Ecto neural progenitor cell (in vitro differentiated cells): ENCODE measurements at places on chromosomes 6 and 20.

DNA sequence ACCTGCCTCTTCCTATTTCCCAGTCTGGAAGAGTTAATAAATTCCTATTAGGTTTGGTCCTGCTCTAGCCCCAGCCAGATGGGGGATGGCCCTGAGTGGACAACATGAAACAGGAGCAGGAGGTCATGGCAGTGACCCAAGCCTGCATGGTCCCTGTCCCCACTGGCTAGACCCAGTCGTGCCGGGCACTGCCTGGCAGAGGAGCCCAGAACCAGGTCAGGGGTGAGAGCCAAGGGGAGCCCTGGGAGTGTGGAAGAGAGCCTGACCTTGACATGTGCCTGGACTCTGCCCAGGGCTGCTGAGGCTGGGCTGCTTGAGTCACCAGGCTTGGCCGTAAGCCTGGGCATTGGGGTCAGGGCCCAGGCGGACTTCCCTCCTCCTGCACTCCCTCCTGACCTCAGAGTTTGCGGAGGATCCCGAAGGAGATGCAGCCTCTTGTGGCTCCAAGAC is 3.6 kb downstream of the AVP start:
- DNase-seq: no peak

DNA sequence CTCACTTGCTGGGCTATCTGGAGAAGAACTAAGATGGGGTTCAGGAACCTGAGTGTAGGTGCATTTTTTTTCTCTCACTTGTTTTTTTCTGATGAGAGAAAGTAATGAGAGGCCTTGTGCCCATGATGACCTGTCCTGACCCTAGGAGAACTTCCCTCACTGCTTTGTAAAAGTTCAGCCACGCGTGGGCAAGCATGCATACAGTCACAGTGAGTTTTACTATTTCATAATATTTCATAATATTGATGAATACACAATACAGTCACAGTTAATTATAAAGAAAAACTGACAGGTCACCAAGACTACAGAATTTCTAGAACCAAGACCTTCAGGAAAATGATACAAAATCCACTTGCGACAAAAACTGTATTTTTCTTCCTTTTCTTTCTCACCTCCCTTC is 111.8 kb downstream of the MAP7 start:
- DNase-seq: no peak

GRCh38 chr6:106527979-106528378 is 101.3 kb downstream of the RTN4IP1 start:
- no peak for DNase-seq

- DNase-seq: no peak
Observed at GRCh38 chr20:32231847-32232246, 24.2 kb downstream of the POFUT1 start.

DNA sequence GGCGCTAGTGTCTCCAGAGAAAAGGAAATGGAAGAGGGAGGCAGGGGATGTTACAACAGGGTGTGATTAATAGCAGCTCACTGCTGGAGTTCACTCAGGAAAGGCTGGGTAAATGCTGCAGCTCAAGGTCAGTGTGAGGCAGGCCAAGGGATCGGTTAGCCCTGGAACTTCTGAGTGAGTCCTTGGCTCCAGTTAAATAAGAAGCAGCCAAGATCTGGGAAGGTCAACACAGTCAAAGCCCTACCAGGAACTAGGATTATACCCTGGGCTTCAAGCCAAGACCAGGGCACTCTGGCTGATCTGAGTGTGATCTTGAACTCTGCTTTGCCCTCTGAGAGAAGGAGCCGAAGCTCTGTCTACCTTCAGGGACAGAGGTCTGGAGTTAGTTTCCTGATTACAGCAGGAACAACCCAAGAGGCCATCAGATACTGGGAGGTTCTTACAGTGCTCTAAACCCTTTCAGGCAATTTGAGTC is 44.3 kb downstream of the TPD52L1 start:
- no peak for DNase-seq

GRCh38 chr6:21753241-21754108 is 159.9 kb downstream of the SOX4 start:
- no peak for DNase-seq

GRCh38 chr6:27267857-27268434 is 20.4 kb downstream of the PRSS16 start:
- no peak for DNase-seq

DNA sequence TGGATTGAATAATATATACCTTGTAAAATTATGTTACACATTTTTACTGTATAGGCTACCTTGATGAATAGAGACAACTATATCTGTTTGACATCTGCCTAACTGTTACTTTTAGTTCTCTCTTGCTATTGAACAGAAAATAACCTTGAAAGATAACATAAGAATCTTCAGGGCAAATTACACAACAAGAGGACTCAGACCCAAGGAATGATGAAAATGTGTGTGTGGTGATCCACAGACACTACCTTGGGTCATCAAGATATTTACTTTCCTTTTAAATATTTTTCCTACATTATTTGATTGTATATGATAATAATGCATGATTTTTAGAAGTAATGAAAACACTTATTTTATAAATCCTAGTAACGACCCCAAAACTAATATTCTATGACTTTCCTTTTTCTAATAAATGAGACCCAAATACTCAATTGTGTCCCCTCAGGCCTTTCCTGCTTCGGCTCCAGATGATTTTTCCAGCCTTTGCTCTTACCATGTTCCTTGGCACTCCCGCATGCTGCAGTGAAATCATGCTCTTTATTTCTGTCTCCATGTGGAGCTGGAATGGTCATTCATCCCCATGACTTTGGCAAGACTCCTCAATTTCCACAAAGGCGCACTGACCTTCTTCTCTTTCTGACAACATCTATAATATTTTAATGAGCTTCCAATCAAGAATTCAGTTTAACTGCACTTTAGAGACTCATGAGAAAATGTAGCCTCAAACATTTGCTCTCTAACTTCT is 187.6 kb downstream of the EPM2A start:
- no peak for DNase-seq

DNA sequence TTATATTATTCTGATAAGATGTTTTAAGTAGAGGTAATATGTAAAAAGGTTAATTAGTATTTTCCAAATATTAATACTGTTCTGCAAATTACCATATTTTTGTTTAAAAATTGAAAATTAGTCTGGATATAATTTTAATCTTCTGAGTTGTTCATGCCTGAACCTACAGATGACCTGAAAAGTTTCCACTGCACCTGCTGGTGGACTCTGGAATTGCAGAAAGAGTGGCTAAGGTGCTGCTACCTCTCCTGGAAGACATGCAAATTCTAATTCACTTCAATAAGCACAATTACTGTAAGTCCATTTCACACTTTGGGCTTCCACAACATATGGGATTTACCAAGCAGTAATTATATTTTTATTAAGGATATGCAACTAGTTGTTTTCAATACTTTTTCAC is 77.7 kb upstream of the OLIG3 start:
- DNase-seq: peak; percentile 53

GRCh38 chr20:10476319-10476724 is 41.2 kb downstream of the SLX4IP start:
- no peak for DNase-seq

- no peak for DNase-seq
Observed at GRCh38 chr20:3890398-3890751, 1.2 kb downstream of the PANK2 start.

GRCh38 chr20:2066461-2067122 is 35.0 kb upstream of the STK35 start:
- DNase-seq: no peak

DNA sequence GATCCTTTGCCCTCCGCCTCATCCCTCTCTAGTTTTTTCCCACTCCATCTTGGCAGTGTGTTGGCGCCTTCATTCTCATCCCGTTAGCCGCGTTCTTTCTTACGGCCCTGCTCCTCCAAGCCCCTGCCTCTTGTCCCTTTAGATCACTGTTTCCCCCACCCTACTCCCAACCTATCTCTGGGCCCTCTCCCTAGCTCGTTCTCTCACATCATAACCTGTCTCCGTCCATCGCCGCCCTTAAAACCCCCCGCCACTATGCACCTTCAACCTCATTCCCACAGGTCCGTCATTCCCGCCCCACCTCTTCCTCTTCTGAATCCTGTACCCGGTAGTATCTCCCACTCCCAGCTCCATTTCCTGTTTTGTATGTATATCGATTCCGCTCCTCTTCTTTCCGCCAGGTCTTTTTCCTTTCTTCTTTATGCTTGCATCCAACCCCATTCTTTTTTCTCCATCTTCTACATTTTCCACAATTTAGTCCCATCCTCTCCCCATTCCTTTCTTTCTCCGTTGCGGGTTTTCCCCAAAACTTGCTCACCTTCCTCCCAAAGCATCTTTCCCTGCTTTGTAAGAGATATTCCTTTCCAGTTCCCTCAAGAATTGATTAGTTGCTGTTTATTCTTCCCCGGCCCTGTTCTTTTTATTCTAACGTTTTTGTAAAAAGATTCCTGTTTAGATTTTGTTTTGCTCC is 671 bp downstream of the EFHC1 start:
- peak; percentile 56 for DNase-seq

DNA sequence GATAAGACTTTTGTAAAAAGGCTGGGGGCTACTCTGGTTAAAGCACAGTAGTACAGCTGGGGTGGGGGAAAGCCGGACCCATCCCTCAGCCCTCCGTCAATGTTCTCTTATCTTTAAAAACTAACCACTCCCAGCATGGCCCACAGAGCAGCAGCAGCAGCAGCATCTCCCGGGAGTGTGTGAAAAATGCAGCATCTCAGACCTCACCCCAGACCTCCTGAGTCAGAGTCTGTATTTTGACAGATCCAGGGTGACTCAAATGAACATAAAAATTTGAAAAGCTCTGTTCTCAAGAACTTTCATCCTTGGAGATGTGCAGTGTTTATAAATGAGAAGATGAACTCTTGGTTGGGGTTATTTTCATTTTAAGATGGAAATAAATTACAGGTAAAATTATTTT is 277.7 kb upstream of the ECI2 start:
- DNase-seq: no peak

DNA sequence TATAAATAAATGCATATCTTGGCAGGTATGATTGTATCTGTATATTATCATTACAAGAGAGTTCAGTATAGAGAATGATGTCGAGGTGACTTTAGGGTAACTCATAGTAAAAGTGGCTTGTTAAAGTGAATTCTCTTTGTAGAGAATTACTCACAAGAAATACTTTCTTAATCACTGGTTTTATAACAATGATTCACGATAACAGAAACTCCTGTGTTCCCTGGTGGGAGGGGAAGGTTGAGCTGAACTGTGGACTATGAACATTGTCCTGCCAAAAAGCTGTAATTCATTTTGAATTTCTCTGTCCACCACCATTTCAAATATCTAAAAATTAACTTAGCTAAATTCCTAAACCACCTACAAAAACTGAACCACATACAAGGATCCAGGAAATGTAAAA is 7.7 kb downstream of the TPMT start:
- no peak for DNase-seq

DNA sequence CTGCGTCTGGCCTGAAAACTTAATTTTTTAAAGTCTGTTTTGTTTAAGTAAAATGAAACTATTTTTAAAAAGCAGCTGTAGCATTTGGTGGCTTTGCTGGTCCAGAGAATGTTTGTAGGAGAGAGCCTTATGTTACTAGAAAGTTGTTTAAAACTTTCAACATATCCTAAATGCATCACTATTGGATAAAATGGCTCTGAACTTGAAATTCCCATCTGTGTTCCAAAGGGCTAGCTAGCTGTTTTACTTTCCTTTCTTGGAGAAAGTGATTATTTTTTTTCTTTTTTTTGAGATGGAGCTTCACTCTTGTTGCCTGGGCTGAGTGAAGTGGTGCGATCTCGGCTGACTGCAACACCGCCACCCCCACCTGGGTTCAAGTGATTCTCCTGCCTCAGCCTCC is 2.5 kb downstream of the SYNJ2 start:
- DNase-seq: no peak

- no peak for DNase-seq
Observed at GRCh38 chr6:163333701-163334663, 80.5 kb upstream of the QKI start.

- DNase-seq: no peak
Observed at GRCh38 chr6:43843097-43843645, 73.2 kb downstream of the VEGFA start.

DNA sequence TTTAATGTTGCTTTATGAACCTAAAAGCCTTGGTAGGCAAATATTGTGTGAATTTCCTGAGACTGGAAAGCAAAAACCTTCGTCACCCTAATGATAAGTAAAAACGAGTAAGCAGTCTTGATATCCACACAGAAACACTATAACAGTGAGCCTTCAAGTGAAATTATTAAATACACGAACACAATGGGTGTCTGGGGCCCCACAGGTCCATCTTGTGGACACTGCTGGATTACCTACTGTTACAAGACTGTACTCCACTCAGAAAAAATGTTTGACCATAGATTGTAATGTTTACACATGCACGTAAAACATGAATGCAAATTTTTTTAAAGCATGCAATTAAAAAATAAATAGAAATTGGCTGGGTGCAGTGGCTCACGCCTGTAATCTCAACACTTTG is 466.9 kb downstream of the CD83 start:
- DNase-seq: no peak

GRCh38 chr6:100952006-100952405 is 70.9 kb upstream of the ASCC3 start:
- no peak for DNase-seq

- peak; percentile 81 for DNase-seq
Observed at GRCh38 chr6:89411145-89412070, 665 bp downstream of the RRAGD start.
